ENCODE measurements at places on chromosomes 16 and 17.
A peak's percentile ranks its signal among the peaks of the same experiment; 100 is the strongest.

- DNase-seq: peak; percentile 59
Measured at GRCh38 chr16:4496305-4496704, 20.1 kb downstream of the HMOX2 start.

GRCh38 chr16:78448658-78449271 is 349.3 kb downstream of the WWOX start:
- DNase-seq: no peak

GRCh38 chr16:57749101-57749692 is 13.6 kb downstream of the KATNB1 start:
- no peak for DNase-seq

GRCh38 chr17:68892658-68893057 is 62.5 kb downstream of the ABCA8 start:
- no peak for DNase-seq

- peak; percentile 49 for DNase-seq
Measured at GRCh38 chr16:84782846-84783245, 36.9 kb upstream of the CRISPLD2 start.

- no peak for DNase-seq
Measured at GRCh38 chr16:22879466-22879865, 65.5 kb downstream of the HS3ST2 start.

- DNase-seq: peak; percentile 13
Measured at GRCh38 chr17:28570716-28571360, 486 bp downstream of the PIGS start.

DNA sequence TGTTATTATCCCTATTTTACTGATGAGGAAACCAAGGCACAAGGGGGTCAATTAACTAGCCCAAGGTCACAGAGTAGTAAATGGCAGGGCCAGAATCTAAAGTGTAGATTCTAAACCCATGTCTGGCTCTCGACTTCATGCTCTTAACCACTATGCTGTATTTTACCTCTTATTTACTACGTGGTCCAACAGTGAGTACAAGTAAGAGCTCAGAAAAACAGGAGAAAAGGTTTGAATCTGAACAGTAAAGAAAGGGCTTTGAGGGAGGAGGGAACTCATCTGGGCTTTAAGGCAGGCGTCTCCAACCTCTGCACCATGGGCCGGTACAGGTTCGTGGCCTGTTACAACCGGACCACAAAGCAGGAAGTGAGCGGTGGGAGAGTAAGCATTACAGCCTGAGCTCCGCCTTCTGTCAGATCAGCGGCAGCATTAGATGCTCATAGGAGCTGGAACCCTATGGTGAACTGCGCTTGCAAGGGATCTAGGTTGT is 62.9 kb downstream of the SMURF2 start:
- no peak for DNase-seq

GRCh38 chr17:2138761-2139160 is 83.9 kb downstream of the HIC1 start:
- peak; percentile 61 for DNase-seq

DNA sequence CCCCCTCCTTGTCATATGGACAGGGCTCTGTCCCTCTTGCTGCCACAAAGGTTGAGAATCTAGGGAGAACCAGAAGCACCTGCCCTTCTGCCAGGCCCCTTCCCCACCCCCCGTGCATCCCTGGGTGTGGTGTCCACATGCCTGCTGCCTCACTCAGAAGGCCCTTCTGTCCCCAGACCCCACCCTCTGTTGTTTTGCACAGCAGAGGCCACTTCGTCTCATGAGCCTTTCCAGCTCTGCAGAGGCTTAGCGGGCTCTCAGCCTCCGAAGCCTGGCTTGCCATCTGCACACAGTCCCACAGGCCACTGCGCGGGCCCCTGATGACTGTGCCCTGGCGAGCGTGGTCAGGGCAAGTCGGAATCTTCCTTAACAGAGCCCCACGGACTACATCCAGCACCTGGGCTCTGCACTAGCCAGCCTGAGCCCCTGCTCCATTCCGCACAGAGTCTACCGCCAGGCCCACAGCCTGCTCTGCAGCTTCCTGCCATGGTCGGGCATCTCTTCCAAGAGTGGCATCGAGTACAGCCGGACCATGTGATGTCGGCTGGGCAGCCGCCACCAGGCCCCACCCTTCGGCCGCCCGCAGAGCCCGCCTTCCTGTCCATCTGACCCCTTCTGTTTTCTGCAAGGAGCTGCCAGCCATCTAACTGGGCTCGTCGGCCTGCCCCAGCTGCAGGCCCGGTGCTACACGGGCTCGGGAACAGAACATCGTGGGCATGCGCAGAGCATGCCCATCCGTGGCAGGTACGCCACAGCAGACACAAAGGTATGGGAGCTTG is 10.8 kb downstream of the C16orf90 start:
- no peak for DNase-seq

- DNase-seq: no peak
Measured at GRCh38 chr17:78561166-78561565, 16.0 kb downstream of the DNAH17 start.

GRCh38 chr16:471353-472198 is 46.1 kb downstream of the RAB11FIP3 start:
- no peak for DNase-seq

- DNase-seq: no peak
Measured at GRCh38 chr17:49647256-49647585, 30.7 kb downstream of the SPOP start.

DNA sequence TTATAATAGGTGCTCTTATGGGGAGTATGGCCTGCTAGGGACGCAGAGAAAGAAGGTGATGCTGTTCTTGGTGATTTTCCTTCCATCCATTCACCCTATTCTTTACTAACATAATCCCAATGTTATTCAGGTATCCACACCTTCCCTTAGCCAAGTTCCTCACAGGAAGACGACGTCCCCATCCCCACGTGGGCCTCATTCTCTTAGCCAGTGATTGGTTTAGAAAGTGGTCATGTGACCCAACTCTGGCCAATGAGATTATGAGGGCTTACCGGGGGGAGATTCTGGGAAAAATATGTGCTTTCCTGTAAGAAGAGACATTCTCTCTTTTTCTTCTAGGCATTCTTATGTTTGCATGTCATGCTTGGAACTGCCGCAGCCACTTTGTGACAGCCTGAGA is 474.7 kb downstream of the HAPSTR1 start:
- no peak for DNase-seq

DNA sequence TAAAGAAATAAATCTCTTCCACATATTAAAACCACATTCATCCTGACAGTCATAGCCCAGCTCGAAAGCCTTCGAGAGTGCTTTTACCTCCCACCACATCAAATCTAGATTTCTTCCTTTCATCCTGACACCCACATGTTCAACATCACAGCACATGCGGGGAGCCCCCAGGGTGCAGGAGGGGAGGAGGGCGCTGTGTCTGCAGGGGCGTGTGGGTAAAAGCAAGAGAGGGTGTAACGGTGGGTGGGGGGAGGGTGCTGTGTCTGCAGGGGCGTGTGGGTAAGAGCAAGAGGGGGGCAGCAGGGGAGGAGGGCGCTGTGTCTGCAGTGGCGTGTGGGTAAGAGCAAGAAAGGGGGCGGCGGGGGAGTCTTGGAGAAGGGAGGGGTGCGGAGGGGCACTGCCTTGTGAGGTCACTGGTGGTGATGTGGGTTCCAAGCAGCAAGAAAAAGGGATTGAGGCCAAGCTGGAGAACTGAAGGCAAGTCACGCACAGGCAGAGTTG is 34.7 kb downstream of the ADCY9 start:
- no peak for DNase-seq

DNA sequence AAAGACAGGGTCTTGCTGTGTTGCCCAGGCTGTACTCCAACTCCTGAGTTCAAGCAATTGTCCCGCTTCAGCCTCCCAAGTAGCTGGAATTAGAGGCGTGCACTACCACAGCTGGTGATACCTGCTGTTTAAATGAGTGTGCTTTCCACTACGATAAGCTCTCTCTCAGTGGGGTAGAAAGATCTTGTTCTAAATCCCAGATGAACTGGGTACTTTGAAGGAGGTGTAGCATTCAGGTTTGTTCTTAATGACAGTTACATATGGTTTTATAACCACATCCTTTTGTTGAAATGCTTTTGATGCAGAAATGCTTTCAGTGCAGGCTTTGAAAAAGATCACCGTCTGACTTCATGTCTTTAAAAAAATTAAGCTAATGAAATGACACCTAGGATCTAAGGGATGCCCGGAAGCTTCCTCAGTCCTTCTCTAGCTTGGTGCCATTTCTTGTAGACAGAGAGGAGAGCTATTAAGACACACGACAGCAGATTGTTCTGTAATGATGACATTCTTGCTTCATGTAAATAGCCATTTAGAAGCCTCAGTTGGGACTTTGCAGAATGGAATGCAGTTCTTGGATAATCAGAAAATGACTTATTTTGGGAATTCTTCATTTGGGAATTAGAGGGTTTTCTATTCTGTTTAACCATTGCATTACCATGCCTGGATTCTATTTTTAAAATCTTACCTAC is 19.5 kb downstream of the PMM2 start:
- no peak for DNase-seq

DNA sequence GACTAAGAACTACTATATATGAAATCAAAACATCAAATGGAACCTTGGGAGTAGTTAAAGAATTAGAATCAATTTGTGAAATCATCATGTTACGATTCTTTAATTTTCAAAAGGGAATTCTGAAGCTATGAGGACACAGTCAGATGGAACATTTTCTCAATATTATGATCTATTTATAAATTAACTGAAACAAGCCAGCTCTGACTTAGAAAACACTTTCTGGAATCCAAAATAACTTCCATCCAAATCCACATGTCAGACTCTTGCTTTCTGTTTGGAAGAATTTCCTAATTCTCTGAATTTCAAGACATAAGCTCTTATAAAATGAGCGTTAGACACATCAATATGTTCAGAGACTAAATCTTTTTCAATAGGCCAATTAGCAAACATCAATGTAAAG is 737.7 kb upstream of the SOX9 start:
- DNase-seq: no peak

GRCh38 chr16:75099738-75100602 is 16.6 kb downstream of the LDHD start:
- DNase-seq: no peak

GRCh38 chr16:73216932-73217331 is 169.0 kb upstream of the ZFHX3 start:
- no peak for DNase-seq

DNA sequence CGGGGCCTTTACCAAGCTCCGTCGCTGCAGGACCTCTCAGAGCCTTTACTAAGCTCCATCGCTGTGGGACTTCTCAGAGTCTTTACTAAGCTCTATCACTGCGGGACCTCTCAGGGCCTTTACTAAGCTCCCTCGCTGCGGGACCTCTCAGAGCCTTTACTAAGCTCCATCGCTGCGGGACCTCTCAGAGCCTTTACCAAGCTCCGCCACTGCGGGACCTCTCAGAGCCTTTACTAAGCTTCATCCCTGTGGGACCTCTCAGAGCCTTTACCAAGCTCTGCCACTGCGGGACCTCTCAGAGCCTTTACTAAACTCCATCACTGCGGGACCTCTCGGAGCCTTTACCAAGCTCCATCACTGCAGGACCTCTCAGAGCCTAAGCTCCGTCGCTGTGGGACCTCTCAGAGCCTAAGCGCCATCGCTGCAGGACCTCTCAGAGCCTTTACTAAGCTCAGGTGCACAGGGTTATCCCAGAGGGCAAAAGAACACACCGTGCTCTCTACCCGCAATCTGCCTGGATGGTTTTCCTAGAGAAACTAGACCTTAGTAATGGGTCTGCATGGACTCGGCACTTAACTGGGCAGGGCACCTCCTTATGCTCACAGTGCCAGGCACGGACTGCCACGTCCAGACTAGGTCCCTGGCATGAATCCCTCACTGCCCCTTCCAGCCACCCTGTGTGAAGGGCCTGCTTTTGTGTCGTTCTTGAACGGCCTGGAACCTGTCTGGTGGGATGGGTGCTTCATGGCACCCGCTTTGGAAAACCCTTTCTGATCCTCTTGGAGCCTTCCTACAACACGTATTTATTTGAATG is 69.2 kb upstream of the DOC2B start:
- no peak for DNase-seq

DNA sequence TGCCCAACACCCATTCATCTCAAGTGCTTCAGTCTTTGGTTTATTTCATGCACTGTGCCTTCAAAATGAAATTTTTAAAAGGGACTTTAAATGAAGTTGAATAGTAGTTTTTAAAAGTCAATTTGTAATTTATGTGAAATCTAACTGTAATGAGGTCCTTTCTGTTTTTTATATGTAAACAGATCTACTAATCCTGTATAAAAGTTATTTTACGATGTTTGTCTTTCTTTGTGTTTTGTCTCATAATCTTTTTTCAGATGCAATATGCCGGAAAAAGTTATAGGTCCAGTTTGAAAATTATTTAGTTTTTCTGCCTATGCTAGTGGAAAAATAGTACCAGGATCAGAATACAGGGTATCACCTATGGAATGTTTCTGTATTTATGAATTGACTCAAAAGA is 8.7 kb upstream of the GOSR1 start:
- DNase-seq: no peak
